CD4-positive, alpha-beta memory T cell (primary cell): ENCODE measurements at places on chromosomes 7 and 10.
A peak's percentile ranks its signal among the peaks of the same experiment; 100 is the strongest.

GRCh38 chr10:115950320-115950719 is 322.7 kb downstream of the GFRA1 start:
- no peak for DNase-seq

GRCh38 chr10:74056050-74056818 is 58.3 kb downstream of the VCL start:
- DNase-seq, result peak; percentile 32

- DNase-seq, result no peak
These were observed 81.4 kb downstream of the ADCY1 start for GRCh38 chr7:45655539-45655938.

DNA sequence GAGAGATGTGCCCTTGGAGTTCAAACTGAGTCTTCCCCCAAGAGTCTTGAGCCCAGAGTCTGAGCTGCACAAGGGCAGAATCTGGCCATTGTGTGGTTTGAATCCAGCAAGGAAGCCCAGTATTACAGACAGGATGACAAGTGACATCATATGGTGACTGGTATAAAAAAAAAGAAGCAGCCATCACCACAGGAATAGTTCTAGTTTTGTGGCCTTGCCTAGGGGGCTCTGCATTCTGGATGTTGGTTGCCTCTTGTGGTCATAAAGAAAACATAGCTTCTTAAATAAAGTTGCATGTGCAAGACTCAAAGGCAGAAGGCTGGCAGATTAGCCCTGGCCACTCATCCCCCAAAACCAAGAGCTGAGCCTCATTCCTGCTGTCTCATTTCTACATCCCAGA is 16.8 kb upstream of the LRRC72 start:
- no peak for DNase-seq

DNA sequence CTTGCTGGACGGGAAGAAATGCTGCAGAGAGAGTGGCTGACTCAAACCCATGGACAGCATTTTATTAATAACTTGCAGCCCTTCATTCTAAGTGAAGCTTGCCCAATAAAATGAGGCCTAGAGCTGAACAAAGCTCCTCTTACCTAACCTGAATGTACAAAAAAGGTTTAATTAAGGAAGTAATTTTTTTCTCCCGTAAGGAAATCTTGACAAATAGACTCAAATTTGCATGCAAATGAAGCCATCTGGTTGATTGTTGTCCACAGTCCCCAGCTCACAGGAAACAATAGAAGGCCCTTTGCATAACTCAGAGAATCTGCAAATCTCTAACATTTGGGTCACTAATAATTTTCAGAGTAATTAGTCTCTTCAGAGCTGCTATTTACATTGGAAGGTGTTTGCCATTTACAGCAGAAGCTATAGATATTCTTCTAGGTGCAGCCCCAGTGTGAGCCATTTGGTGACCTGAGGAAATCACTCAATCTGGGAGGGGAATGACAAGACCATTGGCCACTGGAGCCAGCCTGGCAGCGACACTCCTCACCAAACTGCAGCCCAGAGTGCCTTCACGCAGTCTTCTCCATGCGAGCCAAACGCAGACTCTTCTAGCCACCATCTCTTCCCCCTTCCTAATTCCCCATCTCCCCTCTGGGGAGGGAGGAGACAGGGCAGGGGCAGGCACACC is 483.0 kb upstream of the C7orf33 start:
- no peak for DNase-seq

DNA sequence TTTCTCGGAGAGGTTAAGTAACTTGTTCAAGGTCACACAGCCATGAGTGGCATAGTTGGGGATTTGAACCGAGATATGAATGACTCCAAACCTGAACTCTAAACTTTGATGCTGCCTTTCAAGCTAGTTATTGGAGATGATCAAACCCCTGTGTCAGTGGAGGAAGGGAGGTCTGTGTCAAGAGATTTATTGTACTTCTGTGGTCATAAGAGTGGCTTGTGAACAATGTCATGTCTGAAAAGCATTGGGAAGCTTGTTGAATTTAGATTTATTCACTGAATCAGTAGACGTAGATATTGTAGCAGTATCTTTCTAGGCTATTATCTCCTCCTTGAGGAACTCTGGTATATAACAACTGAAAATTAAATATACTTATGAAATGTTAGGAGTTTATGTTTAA is 27.3 kb downstream of the SNX10 start:
- DNase-seq, result no peak

DNA sequence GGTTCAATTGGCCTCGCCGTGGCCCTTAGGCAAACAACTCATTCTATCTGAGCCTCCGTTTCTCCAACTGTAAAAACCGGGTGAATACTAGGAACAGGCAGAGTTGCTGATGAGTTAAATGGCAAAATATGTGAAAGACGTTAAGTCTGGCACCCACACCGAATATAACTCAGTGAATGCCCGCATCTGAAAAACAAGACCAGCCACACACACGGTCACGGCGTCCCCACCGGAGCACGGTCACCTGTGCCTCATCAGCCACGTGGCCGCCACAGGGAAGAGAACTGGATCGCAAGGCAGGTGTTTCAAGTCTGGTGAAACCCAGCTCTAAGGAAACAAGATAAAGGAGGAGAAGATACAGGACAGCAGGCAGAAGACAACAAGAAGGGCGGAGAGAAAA is 20.4 kb downstream of the PRKAG2 start:
- DNase-seq, result no peak

DNA sequence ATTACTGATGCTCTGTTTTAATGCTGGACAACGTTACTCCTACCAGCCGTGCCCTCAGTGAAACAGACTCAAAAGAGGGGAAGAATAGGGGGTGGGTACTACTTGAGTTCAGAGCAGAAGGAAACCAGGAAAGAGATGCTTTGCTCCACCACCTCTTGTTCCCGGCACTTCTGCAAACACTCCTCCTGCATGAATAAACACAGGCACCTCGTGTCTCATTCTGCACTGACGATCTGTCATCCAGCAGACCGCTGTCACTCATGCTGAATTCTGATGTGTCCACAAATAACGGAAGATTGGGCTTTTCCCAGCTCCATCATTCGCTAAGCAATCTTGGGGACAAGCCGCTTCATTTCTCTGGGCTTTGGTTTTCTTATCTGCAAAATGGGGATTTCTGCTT is 26.7 kb downstream of the YWHAG start:
- no peak for DNase-seq

GRCh38 chr10:16787361-16787791 is 29.8 kb downstream of the RSU1 start:
- DNase-seq, result peak; percentile 79

GRCh38 chr10:48896756-48897440 is 42.7 kb downstream of the LRRC18 start:
- DNase-seq, result no peak

DNA sequence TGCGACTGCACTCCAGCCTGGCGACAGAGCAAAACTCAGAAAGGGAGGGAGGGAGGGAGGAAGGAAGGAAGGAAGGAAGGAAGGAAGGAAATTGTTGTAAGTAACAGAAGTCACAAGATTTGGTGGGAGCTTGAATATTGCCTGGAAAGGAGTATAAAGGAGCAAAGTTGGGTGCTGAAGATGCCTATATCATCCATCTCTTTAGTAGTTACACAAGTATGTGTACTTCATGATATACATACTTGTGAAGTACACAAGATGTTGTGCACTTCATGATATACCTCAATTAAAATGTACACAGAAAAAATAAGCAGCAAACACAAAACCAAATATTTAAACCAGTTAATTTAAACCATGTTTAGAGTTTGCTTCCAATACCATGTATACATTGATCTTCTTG is 1223.8 kb downstream of the SORCS3 start:
- no peak for DNase-seq

DNA sequence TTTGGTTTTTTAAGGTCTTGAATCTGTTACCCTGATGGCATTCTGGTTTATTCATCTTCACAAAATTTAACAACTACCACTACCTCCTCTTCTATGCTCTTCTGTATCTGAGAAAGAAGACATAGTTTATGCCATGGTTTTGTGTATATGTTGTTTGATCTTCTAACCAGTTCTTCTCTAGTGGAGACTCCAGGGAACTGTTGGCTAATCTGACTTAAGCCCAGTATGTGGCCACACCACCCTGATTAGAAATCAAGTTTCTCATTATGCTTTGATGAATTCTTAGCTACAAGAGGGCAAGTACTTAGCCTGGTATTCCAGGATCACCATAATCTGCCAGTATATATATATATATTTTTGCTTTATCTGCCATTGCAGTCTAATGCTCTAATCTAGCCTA is 99.5 kb upstream of the MXI1 start:
- DNase-seq, result no peak

DNA sequence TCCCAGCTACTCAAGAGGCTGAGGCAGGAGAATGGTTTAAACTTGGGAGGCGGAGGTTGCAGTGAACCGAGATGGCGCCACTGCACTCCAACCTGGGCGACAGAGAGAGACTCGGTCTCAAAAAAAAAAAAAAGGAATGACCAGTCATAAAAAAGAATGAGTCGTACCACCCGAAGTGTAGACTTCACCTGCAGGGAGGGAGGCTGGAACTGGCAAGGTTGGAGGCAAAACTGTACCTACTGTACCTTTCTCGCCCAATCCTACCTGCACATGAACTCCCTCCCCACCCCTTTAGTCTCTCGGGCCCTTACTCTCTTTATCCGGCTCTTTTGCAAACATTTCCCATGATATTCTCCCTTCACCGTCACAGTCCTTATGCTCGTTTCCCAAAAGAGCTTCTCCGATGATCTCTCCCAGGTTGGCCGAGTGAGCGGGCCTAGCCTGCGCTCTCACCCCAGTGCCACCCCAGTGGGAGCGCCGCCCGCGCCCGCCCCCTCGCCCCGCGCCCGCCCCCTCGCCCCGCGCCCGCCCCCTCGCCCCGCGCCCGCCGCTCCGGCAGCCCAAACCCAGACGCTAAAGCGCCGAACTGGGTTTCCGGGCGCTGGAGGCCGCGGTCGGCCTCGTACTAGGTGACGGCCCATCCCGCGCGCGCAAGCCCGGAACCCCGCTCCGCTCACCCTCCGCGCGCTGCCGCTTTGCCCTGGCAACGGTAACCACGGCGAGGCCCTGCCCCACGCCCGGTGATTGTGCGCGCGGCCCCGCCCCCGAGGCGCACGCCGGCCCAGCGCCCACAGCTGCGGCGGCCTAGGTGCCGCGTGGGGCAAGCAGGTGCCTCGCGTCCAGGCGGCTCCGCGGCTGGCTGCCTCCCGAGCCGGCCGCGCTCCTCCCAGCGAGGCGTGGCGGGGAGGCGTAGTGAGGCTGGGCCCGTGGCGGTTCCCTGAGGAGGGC is at the start of gene SMKR1:
Gene SMKR1, plus strand, starts transcription at position 772 of the 948 bp plus-strand sequence. CDS start 294 bp downstream, outside the sequence.
- DNase-seq, result peak; percentile 96

- DNase-seq, result no peak
These were observed 48.7 kb downstream of the GPR141 start for GRCh38 chr7:37732253-37732652.

- no peak for DNase-seq
These were observed 797.3 kb downstream of the XPNPEP1 start for GRCh38 chr10:109126016-109126415.

DNA sequence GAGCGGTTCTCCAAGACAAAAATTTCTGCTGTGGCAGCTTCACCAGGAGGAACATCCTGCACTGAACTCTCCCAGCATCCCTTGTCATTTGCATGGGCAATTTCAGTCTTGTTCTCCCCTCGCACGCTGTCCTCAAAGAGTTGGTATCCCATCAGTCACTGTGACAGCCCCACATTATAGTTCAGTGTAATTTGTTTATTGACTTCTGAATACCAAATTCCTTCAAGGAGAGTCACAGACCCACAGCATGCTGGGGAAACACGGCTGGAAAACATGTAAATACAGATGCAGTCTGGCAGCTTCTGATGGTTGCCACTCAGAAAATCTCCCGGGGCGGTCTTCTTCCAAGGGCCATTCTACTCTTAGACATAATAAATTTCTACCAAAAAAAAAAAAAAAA is 151.0 kb upstream of the NEBL start:
- DNase-seq, result no peak

DNA sequence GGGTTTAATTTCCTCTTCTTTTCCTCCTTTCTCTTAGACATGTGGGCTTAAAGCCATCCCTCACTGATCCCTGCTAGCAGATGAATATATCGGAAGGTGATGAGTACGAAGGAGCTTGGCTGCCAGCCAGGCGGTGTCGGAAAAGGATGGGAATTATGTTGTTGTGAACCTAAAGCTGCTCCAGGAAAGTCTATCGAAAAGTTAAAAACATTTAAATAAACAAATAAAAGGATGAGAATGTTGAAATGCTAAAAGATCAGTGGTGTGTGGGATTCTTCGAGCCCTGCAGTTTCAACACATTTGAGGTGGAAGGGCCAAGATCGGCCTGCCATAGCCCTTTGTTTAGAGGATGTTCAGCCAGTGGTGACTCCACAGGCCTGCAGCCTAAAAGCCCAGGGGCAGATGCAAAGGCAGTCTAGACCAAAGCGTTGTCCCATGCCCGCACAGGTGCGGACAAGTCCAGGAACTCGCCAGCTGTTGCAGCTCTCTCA is 107.9 kb downstream of the JCAD start:
- no peak for DNase-seq

GRCh38 chr7:152868122-152869040 is 108.8 kb downstream of the ACTR3B start:
- DNase-seq, result no peak

- no peak for DNase-seq
These were observed 247.3 kb upstream of the AOAH start for GRCh38 chr7:36971515-36972139.

DNA sequence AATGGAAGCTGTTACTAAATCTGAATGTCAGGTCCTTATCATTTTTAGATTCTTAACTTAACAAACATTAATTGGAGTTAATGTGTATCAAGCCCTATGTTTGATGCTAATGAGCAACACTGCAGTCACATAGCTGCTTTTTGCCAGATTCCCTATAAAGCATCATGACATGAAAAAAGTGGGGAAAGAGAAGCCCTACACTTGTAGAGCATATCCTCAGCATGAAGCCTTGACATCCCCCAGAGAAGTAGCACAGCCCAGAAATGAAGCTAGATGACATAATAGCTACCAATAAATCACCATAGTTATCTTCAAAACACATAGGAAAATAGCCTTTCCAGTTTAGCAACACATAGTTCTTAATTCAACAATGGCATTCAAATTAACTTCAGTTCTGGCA is 49.2 kb upstream of the CDK1 start:
- no peak for DNase-seq

DNA sequence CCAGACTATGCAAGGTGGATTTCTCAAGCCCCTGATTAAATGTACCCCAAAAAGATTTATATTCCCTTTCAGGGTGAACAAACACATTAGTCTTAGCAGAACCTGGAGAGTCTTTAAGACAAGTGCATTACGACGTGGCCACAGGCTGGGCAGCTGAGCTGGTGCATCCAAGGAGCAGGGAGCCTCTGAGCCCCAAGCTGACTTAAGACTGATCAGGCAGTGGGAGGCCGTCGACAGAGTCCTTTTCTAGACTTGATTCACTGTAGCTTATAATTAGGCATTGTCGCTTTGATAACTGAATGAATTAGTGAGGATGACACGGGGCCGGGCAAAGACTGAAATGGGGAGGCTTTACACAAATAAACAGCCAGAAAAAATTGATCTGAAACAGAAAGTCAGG is 353.2 kb downstream of the GPAM start:
- DNase-seq, result no peak

- DNase-seq, result no peak
These were observed 91.5 kb downstream of the XPNPEP1 start for GRCh38 chr10:109831846-109832245.

GRCh38 chr7:45506059-45506458 is 68.1 kb upstream of the ADCY1 start:
- no peak for DNase-seq

GRCh38 chr7:151313857-151314256 is 27.8 kb upstream of the NUB1 start:
- DNase-seq, result no peak
